GM23248 (cell line): ENCODE measurements at places on chromosomes 12 and 14. TPM values are rescaled to one million over a fixed set of nuclear protein-coding genes. Genes with fewer than 3 reads are reported as not detected.

The PROX2 gene
- total RNA-seq = not detected in 2 replicates

The GDF3 gene
- not detected in 2 replicates for total RNA-seq

The TMEM253 gene
- total RNA-seq = 0.97 TPM in 1 of 2 replicates, not detected in the other

The KMT2D gene
- 8.2 and 12.8 TPM in 2 replicates for total RNA-seq

The TRPV4 gene
- 0.65 and 1.6 TPM in 2 replicates for total RNA-seq
